ENCODE measurements at places on chromosomes 5 and 9. TPM values are rescaled to one million over a fixed set of nuclear protein-coding genes. Genes with fewer than 3 reads are reported as not detected.

- H3K27ac ChIP-seq = no peak overlapping the region
- H3K4me3 ChIP-seq = no peak overlapping the region
- H3K36me3 ChIP-seq = peaks cover 35% of the 10 kb centered on the region
- H3K4me1 ChIP-seq = peaks cover 33% of the 10 kb centered on the region
Observed at GRCh38 chr9:93100276-93100636, 4.2 kb downstream of the CARD19 start.

GRCh38 chr9:34771007-34771406, 61.1 kb upstream of the CCL21 start:
- H3K27ac ChIP-seq = no peak overlapping the region
- DNase-seq = peak; percentile 55
- peaks cover 11% of the 10 kb centered on the region for H3K27me3 ChIP-seq
- H3K4me1 ChIP-seq = no peaks in the 10 kb centered on the region
- no peak overlapping the region for H3K4me3 ChIP-seq

DNA sequence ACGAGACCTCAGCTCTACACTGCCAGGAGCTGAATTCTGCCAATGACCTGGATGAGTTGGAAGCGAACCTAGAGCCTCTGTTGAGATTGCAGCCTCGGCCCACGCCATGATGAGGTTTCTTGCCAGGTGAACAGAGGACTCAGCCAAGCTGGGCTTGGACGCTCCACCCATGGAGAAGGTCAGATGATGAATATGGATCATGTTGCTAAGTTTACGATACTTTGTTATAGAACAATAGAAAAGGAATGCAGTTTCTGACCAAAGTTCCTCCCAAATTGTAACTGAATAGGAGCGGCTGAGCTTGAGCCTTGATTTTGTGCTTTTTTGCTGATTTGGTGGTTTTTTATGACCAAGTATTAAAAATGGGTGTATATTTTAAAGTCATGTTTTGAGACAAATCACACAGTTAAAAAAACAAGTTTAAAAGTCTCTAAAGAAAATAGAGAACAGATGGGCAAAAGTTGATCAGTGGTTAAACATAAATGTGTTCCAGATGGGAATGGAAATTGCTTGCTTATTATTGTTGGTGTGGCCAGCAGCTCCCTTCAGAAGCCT, 32.9 kb downstream of the ROPN1L start:
- no peak for DNase-seq
- no peak overlapping the region for H3K27ac ChIP-seq
- H3K4me1 ChIP-seq = peaks cover 19% of the 10 kb centered on the region
- no peaks in the 10 kb centered on the region for H3K36me3 ChIP-seq
- no peaks in the 10 kb centered on the region for H3K27me3 ChIP-seq

GRCh38 chr5:164573397-164573796, 1068.0 kb downstream of the MAT2B start:
- H3K27me3 ChIP-seq = no peaks in the 10 kb centered on the region
- H3K4me1 ChIP-seq = no peaks in the 10 kb centered on the region
- H3K36me3 ChIP-seq = no peaks in the 10 kb centered on the region
- no peak overlapping the region for H3K4me3 ChIP-seq

DNA sequence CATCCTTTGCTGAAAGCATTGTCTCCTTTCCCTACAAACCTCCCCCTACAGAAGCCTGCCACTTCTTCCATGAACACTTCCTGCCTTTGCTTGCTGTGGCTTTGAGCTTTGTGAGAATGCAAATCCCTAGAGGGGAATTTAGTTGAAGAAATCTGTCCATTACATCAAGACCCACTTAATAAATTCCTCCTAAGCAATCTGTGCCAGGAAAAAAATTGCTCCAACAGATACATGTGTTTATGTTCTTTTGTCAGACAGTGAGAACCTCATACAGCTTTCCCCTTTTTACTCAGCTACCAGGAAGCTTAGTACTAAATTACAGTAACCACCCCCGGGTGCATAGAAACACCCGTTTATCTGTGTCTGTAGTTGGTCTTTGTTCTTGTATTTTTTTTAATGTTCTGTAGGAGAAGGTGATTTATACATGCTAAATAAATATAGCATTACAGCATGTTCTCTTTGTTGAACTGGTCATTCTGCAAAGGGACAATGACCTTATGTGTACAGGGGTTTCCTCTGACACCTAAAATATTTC, 43.9 kb downstream of the SH3TC2 start:
- no peak for DNase-seq
- H3K4me1 ChIP-seq = peaks cover 2% of the 10 kb centered on the region
- H3K4me3 ChIP-seq = no peak overlapping the region
- 0 out of 2 replicates have a peak overlapping the region, but pooled peaks have one; percentile 18 for H3K27ac ChIP-seq
- peaks cover 5% of the 10 kb centered on the region for H3K36me3 ChIP-seq
- H3K27me3 ChIP-seq = no peaks in the 10 kb centered on the region

GRCh38 chr5:8660133-8660893, 791.4 kb downstream of the MTRR start:
- H3K27me3 ChIP-seq = peaks cover 5% of the 10 kb centered on the region
- no peak overlapping the region for H3K27ac ChIP-seq
- no peak for DNase-seq
- H3K4me1 ChIP-seq = no peaks in the 10 kb centered on the region
- H3K36me3 ChIP-seq = no peaks in the 10 kb centered on the region
- H3K4me3 ChIP-seq = no peak overlapping the region

DNA sequence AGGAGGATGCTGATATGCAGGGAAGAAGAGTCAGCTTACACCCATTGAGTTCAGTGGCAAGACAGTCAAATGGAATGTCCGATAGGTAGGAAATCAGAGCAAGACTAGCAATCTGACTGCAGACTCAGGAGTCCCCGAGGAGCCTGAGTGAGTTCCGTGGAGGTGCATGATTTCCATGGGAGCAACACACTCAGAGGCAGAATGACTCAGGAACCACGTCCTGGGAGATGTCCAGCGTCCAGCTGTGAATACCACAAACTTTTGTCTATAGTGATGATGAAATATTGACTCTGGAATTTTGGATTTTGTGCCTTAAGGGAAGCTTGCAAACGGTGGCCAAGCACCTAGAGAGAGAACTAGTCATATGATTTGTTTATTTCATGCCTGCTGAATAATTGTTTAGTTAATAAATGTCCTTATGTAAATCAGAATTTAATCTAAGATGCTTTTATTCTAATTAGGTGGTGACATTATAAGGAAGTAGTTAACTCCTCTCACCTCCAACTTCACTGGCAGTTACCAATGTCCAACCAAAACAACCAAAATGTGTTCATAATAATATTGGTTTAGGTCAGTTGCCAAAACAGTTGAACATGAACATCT, 100.4 kb downstream of the PDE4D start:
- H3K36me3 ChIP-seq = no peaks in the 10 kb centered on the region
- H3K4me1 ChIP-seq = peaks cover 52% of the 10 kb centered on the region
- H3K4me3 ChIP-seq = peak overlapping the region; percentile 4
- DNase-seq = peak; percentile 74
- no peaks in the 10 kb centered on the region for H3K27me3 ChIP-seq

GABRB2 gene
- not detected for total RNA-seq

SLC4A9 gene
- 0.20 TPM for total RNA-seq

PRDM12 gene
- total RNA-seq = 0.46 TPM

PCDH1 gene
- 101 TPM for total RNA-seq
